ENCODE measurements at places on chromosomes 6 and 20.

- peak within 1 kb of the TSS; percentile 79 for H3K27ac ChIP-seq
- H3K36me3 ChIP-seq: peaks cover 12% of the 10 kb centered on the region
- H3K4me1 ChIP-seq: peaks cover 45% of the 10 kb centered on the region
- DNase-seq: peak; percentile 82
- peak within 1 kb of the TSS; percentile 96 for H3K4me3 ChIP-seq
- H3K27me3 ChIP-seq: peaks cover 7% of the 10 kb centered on the region
These were observed at the start of gene PREP for GRCh38 chr6:105402939-105403935. TSS of gene PREP (minus strand) at chr6:105403082. CDS start at chr6:105402891, 191 bp downstream.

GRCh38 chr6:15413466-15414234 is 167.8 kb downstream of the JARID2 start:
- peaks cover 86% of the 10 kb centered on the region for H3K36me3 ChIP-seq
- DNase-seq: no peak
- no peaks in the 10 kb centered on the region for H3K27me3 ChIP-seq
- peaks cover 75% of the 10 kb centered on the region for H3K4me1 ChIP-seq
- peak overlapping the region; percentile 85 for H3K27ac ChIP-seq
- H3K4me3 ChIP-seq: no peak overlapping the region

- H3K27ac ChIP-seq: no peak overlapping the region
- peak; percentile 34 for DNase-seq
- H3K36me3 ChIP-seq: peaks cover 5% of the 10 kb centered on the region
- no peaks in the 10 kb centered on the region for H3K27me3 ChIP-seq
These were observed 70.3 kb downstream of the SCAND1 start for GRCh38 chr20:35883778-35884540.

DNA sequence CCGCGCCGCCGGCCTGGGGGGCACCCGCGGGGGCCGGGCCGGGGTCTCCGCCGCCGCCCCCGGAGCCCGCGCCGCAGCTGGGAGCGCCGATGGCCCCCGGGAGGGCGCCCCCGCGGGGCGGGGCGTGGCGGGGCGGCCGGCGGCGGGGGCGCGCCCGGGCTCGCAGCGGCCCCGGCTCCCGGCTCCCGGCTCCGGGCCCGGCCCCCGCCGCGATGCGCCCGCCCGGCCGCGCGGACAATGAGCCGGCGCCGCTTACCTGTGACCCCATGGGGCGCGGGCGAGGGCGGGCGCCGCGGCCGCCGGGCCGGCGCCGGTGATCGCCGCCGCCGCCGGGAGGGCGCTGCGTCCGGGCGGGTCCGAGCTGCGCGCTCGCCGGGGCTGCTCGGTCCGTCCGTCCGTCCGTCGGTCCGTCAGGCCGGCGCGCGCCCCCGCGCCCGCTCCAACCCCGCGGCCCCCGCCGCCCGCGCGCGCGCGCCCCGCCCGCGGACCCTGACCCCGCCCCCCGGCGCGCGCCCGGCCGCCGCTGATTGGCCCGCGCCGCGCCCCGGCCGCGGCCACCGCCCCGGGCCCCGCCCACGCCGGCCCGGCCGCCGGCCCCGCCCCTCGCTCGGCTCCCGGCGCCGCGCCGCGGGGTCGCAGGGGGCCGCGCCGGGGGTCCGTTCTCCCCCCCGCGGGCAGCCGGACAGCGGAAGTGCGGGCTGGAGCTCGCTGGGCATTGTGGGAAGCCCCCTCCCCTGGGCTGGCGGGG is at the start of gene ZBTB46:
Gene ZBTB46 (minus strand): TSS at position 424 of the 748 bp plus-strand sequence. CDS start 40,507 bp downstream, outside the sequence.
- peaks cover 5% of the 10 kb centered on the region for H3K36me3 ChIP-seq
- DNase-seq: no peak
- no peak within 1 kb of the TSS for H3K27ac ChIP-seq
- H3K27me3 ChIP-seq: peaks cover 34% of the 10 kb centered on the region

DNA sequence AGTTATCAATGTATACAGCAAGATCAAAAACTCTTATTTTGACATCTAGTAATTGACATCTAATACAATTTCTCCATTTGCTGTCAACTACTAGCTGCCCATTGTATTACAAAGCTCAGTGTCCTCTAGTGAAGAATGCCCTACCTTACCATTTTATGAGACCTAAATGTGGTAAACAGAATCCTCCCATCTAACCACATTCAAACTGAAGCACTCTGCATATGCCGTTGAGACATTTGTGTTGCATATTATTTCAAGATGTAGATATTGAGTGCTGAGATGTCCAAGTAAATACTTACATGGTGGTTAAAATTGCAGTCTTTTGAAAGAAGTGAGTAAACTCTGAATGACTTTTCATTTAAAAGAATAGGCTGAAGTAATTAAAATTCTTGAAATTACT is 597 bp upstream of the GLYATL3 start:
- H3K4me1 ChIP-seq: no peaks in the 10 kb centered on the region
- H3K4me3 ChIP-seq: no peak overlapping the region
- DNase-seq: no peak
- no peaks in the 10 kb centered on the region for H3K36me3 ChIP-seq

DNA sequence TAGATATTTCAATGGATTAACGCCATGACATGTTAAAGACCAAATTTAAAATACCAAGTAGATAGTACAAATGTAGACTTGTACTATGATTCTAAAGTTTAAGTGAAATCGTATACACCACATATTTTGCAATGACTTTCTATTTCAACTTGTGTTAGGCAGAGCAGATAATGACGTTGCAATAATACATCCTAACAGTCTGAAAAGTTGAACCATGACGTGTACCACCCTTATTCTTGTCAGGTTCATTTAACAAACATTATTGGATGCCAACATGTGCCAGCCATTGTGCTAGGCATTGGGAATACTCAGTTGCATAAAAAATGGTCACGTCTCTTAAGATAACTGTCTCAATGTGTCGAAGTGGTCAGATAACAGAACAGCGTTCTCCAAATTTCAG is 50.0 kb downstream of the BCAS1 start:
- H3K27ac ChIP-seq: no peak overlapping the region
- no peak overlapping the region for H3K4me3 ChIP-seq
- H3K36me3 ChIP-seq: no peaks in the 10 kb centered on the region
- H3K27me3 ChIP-seq: peaks cover 6% of the 10 kb centered on the region
- no peak for DNase-seq
- H3K4me1 ChIP-seq: peaks cover 7% of the 10 kb centered on the region

GRCh38 chr6:24089736-24090135 is 36.3 kb upstream of the NRSN1 start:
- no peak for DNase-seq
- no peaks in the 10 kb centered on the region for H3K27me3 ChIP-seq
- no peak overlapping the region for H3K27ac ChIP-seq
- no peaks in the 10 kb centered on the region for H3K36me3 ChIP-seq
- H3K4me3 ChIP-seq: no peak overlapping the region
- no peaks in the 10 kb centered on the region for H3K4me1 ChIP-seq

DNA sequence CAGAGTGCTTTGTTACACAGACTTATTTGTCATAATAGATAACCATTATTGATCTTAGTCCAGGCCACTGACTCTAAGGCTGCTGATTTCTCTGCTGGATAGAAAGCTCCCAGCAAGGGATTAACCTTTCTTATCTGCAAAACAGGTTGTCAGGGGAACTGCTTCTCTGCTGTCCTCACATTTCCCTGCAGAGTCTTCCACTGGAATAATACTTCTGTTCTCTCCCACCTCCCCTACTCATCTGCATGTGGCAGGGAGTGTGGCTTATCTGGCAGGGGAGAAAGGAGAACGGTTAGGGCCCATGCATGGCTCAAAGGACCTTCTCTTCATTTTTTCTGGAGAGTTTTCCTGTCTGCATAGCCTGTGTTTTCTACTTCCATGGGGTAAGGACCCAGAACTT is 86.2 kb downstream of the LAMP5 start:
- no peak overlapping the region for H3K4me3 ChIP-seq
- H3K27ac ChIP-seq: no peak overlapping the region
- DNase-seq: no peak
- H3K36me3 ChIP-seq: no peaks in the 10 kb centered on the region

DNA sequence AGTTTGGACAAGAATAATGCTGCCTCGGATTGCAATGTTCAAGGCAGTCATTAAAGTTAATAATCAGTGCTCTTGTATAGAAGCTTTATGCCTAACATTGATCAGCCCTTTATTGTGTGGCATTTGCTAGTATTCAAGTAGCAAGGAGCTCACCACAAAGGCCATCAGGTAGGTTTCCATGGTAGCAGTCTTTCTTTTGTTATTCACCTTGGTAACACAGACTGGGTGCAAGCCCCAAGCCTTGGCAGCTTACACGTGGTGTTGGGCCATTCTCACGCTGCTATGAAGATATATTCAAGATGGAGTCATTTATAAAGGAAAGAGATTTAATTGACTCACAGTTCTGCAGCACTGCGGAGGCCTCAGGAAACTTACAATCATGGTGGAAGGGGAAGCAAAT is 149.3 kb downstream of the ADAT2 start:
- no peaks in the 10 kb centered on the region for H3K27me3 ChIP-seq
- H3K4me3 ChIP-seq: no peak overlapping the region

GRCh38 chr6:75135450-75135849 is 70.4 kb downstream of the COL12A1 start:
- H3K36me3 ChIP-seq: no peaks in the 10 kb centered on the region
- no peaks in the 10 kb centered on the region for H3K4me1 ChIP-seq
- no peak for DNase-seq
- no peak overlapping the region for H3K4me3 ChIP-seq
- no peaks in the 10 kb centered on the region for H3K27me3 ChIP-seq

- no peak overlapping the region for H3K27ac ChIP-seq
- H3K4me3 ChIP-seq: no peak overlapping the region
- DNase-seq: no peak
- H3K36me3 ChIP-seq: no peaks in the 10 kb centered on the region
- H3K27me3 ChIP-seq: peaks cover 27% of the 10 kb centered on the region
These were observed 110.1 kb downstream of the IYD start for GRCh38 chr6:150478656-150479545.

DNA sequence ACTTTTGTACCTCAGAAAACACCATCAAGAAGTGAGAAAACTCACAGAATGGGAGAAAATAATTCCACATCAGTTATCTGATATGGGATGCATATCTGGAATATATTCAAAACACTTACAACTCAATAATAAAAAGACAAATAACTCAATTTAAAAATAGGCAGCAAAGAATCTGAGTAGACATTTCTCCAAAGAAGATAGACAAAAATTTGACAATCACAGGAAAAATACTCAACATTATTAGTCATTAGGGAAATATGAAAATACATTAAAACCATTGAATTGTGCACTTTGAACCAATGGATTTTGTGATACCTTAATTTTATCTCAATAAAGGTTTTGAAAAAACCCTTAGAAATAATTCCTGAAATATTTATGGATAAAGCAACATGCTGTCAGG is 36.9 kb upstream of the STMND1 start:
- no peaks in the 10 kb centered on the region for H3K4me1 ChIP-seq
- no peak for DNase-seq
- peaks cover 6% of the 10 kb centered on the region for H3K27me3 ChIP-seq
- H3K27ac ChIP-seq: no peak overlapping the region
- no peak overlapping the region for H3K4me3 ChIP-seq
- H3K36me3 ChIP-seq: no peaks in the 10 kb centered on the region

GRCh38 chr6:76472858-76473257 is 400.4 kb upstream of the IMPG1 start:
- H3K4me1 ChIP-seq: no peaks in the 10 kb centered on the region
- no peak overlapping the region for H3K4me3 ChIP-seq
- no peaks in the 10 kb centered on the region for H3K36me3 ChIP-seq
- no peak for DNase-seq
- no peak overlapping the region for H3K27ac ChIP-seq
- no peaks in the 10 kb centered on the region for H3K27me3 ChIP-seq

GRCh38 chr6:104256646-104257045 is 603.1 kb downstream of the HACE1 start:
- H3K27ac ChIP-seq: no peak overlapping the region
- no peak for DNase-seq
- H3K4me1 ChIP-seq: no peaks in the 10 kb centered on the region
- H3K36me3 ChIP-seq: no peaks in the 10 kb centered on the region
- H3K4me3 ChIP-seq: no peak overlapping the region
- H3K27me3 ChIP-seq: no peaks in the 10 kb centered on the region

GRCh38 chr6:160137989-160138835 is 16.6 kb downstream of the SLC22A1 start:
- DNase-seq: peak; percentile 58
- H3K27me3 ChIP-seq: no peaks in the 10 kb centered on the region

GRCh38 chr20:63276956-63277355 is 4.3 kb downstream of the ARFGAP1 start:
- H3K4me1 ChIP-seq: peaks cover 8% of the 10 kb centered on the region
- no peak overlapping the region for H3K4me3 ChIP-seq
- H3K27ac ChIP-seq: no peak overlapping the region
- peaks cover 30% of the 10 kb centered on the region for H3K36me3 ChIP-seq

DNA sequence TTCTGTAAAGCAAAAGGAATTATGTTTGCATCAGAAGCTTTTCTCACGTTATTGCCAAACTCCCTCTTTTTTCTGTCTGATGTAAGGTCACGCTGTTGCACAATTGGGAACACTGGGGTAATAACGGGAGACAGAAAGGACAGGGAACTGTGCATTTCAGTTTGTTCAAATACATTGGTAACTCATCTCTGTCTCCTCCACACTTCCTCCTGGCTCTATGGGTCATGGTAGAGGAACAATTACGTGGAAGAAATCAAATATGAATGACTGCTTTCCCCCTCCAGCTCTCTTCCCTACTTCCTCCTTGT is 132.2 kb upstream of the TNFAIP3 start:
- no peak overlapping the region for H3K4me3 ChIP-seq
- H3K27me3 ChIP-seq: no peaks in the 10 kb centered on the region

- H3K27ac ChIP-seq: no peak within 1 kb of the TSS
- DNase-seq: no peak
- H3K4me1 ChIP-seq: no peaks in the 10 kb centered on the region
- H3K36me3 ChIP-seq: no peaks in the 10 kb centered on the region
These were observed at the start of gene LAMA2 for GRCh38 chr6:128882991-128883611. TSS of gene LAMA2 (plus strand) at chr6:128883138. CDS start at chr6:128883246, 108 bp downstream.

GRCh38 chr6:169976301-169977081 is 225.1 kb downstream of the ERMARD start:
- no peak for DNase-seq
- H3K4me1 ChIP-seq: no peaks in the 10 kb centered on the region
- no peak overlapping the region for H3K4me3 ChIP-seq

DNA sequence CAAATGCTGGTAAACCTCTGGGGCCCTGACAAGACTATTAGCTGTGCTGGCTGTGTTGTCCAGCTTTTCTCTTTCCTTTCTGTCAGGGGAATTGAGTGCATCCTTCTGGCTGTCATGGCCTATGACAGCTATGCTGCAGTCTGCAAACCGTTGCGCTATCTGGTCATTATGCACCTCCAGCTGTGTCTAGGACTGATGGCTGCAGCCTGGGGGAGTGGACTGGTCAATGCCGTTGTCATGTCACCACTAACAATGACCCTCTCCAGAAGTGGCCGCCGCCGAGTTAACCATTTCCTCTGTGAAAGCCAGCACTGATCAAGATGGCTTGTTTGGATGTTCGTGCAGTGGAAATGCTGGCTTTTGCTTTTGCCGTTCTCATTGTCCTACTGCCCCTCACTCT is 20.3 kb downstream of the OR2B6 start:
- no peaks in the 10 kb centered on the region for H3K4me1 ChIP-seq
- H3K4me3 ChIP-seq: no peak overlapping the region
- no peaks in the 10 kb centered on the region for H3K36me3 ChIP-seq
- no peak for DNase-seq
- no peak overlapping the region for H3K27ac ChIP-seq
